ENCODE measurements at places on chromosomes 5 and 9. TPM values are rescaled to one million over a fixed set of nuclear protein-coding genes. Genes with fewer than 3 reads are reported as not detected.

The OR1Q1 gene
- not detected for total RNA-seq

The DOCK8 gene
- total RNA-seq, result 4.1 TPM

The CCDC127 gene
- 9.1 TPM for total RNA-seq

The TMEM203 gene
- 31.6 TPM for total RNA-seq

The FGD3 gene
- 32.2 TPM for total RNA-seq

The LCN9 gene
- total RNA-seq, result not detected

The PLPP1 gene
- total RNA-seq, result 44.4 TPM

The TMEM171 gene
- total RNA-seq, result 0.94 TPM

The THBS4 gene
- 3.4 TPM for total RNA-seq
